ENCODE measurements at places on chromosomes 12 and 14. TPM values are rescaled to one million over a fixed set of nuclear protein-coding genes. Genes with fewer than 3 reads are reported as not detected.

GRCh38 chr12:79707830-79708229 is 17.1 kb upstream of the PAWR start:
- H3K4me3 ChIP-seq = no peak overlapping the region
- H3K27me3 ChIP-seq = no peaks in the 10 kb centered on the region
- no peak for DNase-seq
- no peaks in the 10 kb centered on the region for H3K36me3 ChIP-seq
- no peaks in the 10 kb centered on the region for H3K4me1 ChIP-seq

The KRT6C gene
- total RNA-seq = not detected

- DNase-seq = no peak
- H3K27ac ChIP-seq = peak overlapping the region; percentile 99
- peaks cover 42% of the 10 kb centered on the region for H3K4me1 ChIP-seq
- no peaks in the 10 kb centered on the region for H3K27me3 ChIP-seq
- peaks cover 4% of the 10 kb centered on the region for H3K36me3 ChIP-seq
- H3K4me3 ChIP-seq = peak overlapping the region; percentile 95
These were observed 34.4 kb downstream of the WBP11 start for GRCh38 chr12:14768823-14769405.

The TMEM253 gene
- not detected for total RNA-seq

DNA sequence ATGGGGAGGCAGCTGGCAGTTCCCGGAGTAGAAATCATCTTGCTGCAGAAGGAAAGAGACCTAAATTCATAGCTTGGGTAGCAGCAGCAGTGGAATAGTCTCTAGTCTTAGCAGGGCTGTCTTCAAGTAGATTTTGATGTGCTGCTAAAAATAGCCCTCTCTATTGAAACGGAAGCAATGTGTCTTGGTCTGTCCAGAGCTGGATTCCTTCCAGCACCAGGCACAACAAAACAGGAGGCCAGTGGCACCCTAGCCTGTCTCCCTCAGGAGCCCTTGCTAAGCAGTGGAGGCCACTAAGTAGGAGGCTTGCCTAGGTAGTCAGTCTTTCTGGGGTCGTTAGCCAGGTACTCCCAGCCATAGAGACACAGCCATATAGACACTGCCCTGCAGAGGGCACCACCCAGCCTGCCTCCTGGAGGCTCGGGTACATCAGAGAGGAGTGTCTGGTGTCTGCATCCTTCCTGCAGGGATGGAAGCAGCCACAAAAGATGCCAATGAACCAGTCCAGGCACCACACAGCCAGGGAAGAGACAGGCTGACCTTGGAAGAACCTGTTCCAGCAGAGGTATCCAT is 97.5 kb downstream of the CRACR2A start:
- H3K4me1 ChIP-seq = no peaks in the 10 kb centered on the region
- DNase-seq = no peak
- no peak overlapping the region for H3K4me3 ChIP-seq
- peaks cover 33% of the 10 kb centered on the region for H3K36me3 ChIP-seq
- no peaks in the 10 kb centered on the region for H3K27me3 ChIP-seq

DNA sequence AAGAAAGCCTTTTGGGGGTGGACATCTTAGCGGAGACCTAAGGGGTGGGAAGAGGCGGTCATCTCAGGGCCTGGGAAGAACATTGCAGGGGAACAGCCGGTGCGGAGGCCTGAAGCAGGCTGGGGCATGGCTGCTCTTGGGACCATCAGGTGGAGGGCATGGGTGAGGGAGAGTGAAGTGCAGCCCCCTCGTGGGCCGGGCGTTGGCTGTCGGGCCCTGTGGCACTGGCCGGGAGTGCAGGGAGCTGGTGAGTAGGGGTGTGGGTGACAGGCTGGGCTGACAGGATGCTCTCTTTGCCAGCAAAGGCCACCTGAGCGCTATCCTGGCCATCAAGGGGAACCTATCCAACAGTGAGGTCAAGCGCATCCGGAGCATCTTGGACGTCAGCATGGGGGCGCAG is 11.7 kb downstream of the TNFAIP2 start:
- no peak overlapping the region for H3K4me3 ChIP-seq
- no peak for DNase-seq
- H3K27ac ChIP-seq = no peak overlapping the region
- no peaks in the 10 kb centered on the region for H3K4me1 ChIP-seq
- H3K27me3 ChIP-seq = no peaks in the 10 kb centered on the region
- no peaks in the 10 kb centered on the region for H3K36me3 ChIP-seq

DNA sequence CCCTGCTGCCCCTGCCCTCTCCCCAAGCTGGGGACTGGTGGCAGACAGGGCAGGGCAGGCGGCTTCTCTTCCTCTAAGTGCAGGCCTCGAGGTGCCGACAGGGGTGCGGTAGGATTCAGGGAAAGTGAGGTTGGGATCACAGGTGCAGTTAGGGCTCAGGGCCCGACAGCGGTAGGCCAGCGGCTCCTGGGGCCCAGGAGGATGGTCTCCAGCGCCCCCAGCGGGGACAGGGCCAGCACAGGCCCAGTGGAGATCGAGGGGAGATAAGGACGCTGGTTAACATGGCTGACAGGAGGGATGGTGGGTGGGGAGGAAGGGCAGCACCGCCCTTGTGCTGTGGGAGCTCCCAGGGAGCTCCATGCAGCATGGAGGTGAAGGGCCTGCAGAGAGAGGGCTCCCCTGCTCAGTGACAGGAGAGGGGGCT is 935 bp upstream of the CRIP1 start:
- H3K27ac ChIP-seq = peak overlapping the region; percentile 97
- no peak overlapping the region for H3K4me3 ChIP-seq
- H3K27me3 ChIP-seq = no peaks in the 10 kb centered on the region
- DNase-seq = peak; percentile 57

DNA sequence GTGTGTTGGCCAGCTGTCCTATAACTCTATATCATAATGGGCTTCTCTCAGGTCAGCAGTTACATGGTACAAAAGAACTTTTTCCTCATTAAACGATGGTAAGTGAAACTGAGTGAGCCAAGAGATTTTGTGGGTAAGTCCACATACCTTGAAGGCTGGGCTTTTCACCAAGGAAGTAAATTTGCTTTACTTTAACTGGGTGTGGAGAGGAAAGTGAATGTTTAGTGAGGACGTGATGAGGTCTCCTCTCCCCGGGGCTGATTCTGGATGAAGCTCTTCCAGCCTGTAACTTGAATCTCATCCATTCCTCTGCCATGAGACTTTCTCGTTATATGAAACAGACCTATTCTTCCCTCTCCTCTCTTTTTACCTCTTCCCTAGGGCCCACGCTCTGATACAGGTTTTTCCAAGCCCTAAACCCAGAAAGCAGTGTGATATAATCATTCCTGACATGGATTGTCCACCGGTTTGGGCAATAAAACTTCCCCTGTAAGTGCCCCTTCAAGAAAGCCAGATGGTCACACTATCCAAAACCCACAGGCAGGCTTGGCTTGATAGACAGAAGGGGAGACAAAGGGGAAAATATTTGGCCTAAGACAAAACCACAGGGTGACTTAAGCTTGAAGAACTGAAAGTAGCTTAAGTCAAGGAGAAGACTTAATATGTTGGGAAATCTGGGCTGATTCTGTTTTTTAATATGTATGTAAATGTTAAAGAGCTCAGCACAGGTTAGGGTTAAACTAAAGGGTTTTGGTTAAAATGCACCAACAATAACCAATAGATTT is 50.3 kb downstream of the CIT start:
- no peaks in the 10 kb centered on the region for H3K36me3 ChIP-seq
- no peak for DNase-seq
- no peaks in the 10 kb centered on the region for H3K4me1 ChIP-seq
- H3K27ac ChIP-seq = no peak overlapping the region

DNA sequence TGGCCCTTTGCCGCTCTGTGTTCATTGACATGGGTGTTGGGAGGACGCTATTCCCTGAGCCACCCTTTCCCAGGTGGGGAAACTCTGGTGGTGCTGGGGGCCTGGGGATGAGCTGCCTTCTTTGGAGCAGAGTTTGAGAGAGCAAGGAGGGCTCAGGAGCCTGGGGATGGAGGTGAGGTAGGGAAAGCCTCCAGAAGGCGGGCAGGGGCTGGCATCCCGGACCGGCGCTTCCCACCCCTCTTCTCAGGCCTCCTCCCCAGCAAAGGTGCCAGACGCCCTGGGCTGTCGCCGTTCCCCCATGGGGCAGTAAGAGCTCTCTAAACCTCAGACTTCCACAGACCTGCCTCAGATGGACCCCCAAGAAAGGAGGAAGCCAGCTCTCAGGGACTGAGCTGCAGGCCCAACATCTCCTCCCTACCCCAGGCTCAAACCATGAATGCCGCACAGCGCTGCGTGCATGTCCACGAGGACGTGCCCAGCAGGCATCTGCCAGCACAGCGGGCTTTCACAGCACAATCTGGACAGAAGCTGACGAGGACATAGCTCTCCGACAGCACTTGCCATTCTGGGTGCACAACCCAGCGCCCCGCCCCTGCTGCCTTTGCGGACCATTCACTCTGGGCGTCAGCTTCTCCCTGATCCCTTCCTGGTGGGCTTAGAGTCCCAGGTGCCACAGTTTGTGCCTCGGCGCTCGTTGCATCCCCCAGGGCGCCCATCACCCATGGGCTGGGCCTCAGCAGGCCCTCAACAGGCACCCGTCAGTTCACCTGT is 14.9 kb upstream of the TTC7B start:
- H3K36me3 ChIP-seq = no peaks in the 10 kb centered on the region
- no peak overlapping the region for H3K4me3 ChIP-seq
- no peaks in the 10 kb centered on the region for H3K27me3 ChIP-seq
- DNase-seq = no peak
- H3K27ac ChIP-seq = no peak overlapping the region

- no peak for DNase-seq
- H3K4me1 ChIP-seq = no peaks in the 10 kb centered on the region
- H3K36me3 ChIP-seq = no peaks in the 10 kb centered on the region
These were observed 5.0 kb upstream of the MMP19 start for GRCh38 chr12:55847603-55848291.

The AMN gene
- 0.75 TPM for total RNA-seq

- H3K36me3 ChIP-seq = peaks cover 23% of the 10 kb centered on the region
- no peak for DNase-seq
- no peaks in the 10 kb centered on the region for H3K4me1 ChIP-seq
- H3K27me3 ChIP-seq = no peaks in the 10 kb centered on the region
- H3K27ac ChIP-seq = no peak overlapping the region
These were observed 48.4 kb downstream of the KTN1 start for GRCh38 chr14:55628426-55628825.

DNA sequence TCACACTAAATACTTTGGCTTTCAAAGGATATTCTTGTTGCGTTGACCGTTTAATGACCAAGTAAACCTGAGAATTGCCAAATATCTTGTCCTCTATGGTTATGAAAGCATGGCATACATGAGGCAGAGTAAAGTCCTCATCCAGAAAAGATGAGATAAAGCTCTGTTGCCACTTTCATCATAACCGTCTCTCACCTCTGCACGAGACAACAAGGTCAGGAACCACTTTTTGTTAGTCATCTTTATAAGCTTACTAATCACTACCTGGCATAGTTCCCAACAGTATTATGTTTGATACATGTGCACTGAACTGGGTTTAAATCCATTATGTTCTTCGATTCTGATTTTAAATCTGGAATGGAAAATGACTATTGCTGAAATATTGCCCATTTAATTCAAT is 31.3 kb downstream of the PTPRB start:
- H3K36me3 ChIP-seq = no peaks in the 10 kb centered on the region
- no peak overlapping the region for H3K27ac ChIP-seq
- H3K27me3 ChIP-seq = peaks cover 10% of the 10 kb centered on the region
- no peak for DNase-seq

GRCh38 chr14:68824517-68825347 is 31.9 kb upstream of the ZFP36L1 start:
- H3K27ac ChIP-seq = no peak overlapping the region
- DNase-seq = no peak
- no peak overlapping the region for H3K4me3 ChIP-seq
- H3K36me3 ChIP-seq = no peaks in the 10 kb centered on the region
- no peaks in the 10 kb centered on the region for H3K27me3 ChIP-seq

GRCh38 chr12:83656004-83656403 is 969.3 kb downstream of the TMTC2 start:
- H3K27me3 ChIP-seq = no peaks in the 10 kb centered on the region
- no peak overlapping the region for H3K4me3 ChIP-seq
- no peak overlapping the region for H3K27ac ChIP-seq
- H3K36me3 ChIP-seq = no peaks in the 10 kb centered on the region

DNA sequence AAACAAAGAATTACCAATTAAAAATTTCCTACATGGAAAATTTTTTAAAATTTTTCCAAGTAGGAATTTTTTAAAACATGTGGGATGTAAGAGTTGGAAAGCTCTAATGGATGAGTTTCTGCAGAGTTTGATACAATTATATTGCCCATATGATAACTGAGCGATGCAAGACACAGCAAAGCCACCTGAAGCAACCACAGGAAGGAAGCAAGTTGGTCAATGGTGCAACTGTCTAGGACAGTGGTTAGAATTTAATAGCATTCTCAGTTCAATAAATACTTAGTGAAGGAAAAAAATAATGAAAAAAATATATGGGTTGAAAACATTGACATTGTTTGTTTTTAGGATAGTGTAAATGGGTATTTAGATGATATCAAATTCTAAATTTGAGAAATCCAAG is 178.6 kb upstream of the GARIN2 start:
- no peaks in the 10 kb centered on the region for H3K27me3 ChIP-seq
- no peak overlapping the region for H3K4me3 ChIP-seq
- H3K36me3 ChIP-seq = no peaks in the 10 kb centered on the region
- H3K27ac ChIP-seq = no peak overlapping the region
- no peaks in the 10 kb centered on the region for H3K4me1 ChIP-seq
- no peak for DNase-seq

- no peak overlapping the region for H3K4me3 ChIP-seq
- no peak overlapping the region for H3K27ac ChIP-seq
- no peaks in the 10 kb centered on the region for H3K36me3 ChIP-seq
- no peaks in the 10 kb centered on the region for H3K4me1 ChIP-seq
- DNase-seq = no peak
- H3K27me3 ChIP-seq = no peaks in the 10 kb centered on the region
These were observed 138.1 kb upstream of the RMST start for GRCh38 chr12:97324471-97324870.

GRCh38 chr12:106978035-106978800 is 8.7 kb downstream of the MTERF2 start:
- H3K27me3 ChIP-seq = no peaks in the 10 kb centered on the region
- no peak overlapping the region for H3K27ac ChIP-seq
- no peak overlapping the region for H3K4me3 ChIP-seq
- no peaks in the 10 kb centered on the region for H3K4me1 ChIP-seq

DNA sequence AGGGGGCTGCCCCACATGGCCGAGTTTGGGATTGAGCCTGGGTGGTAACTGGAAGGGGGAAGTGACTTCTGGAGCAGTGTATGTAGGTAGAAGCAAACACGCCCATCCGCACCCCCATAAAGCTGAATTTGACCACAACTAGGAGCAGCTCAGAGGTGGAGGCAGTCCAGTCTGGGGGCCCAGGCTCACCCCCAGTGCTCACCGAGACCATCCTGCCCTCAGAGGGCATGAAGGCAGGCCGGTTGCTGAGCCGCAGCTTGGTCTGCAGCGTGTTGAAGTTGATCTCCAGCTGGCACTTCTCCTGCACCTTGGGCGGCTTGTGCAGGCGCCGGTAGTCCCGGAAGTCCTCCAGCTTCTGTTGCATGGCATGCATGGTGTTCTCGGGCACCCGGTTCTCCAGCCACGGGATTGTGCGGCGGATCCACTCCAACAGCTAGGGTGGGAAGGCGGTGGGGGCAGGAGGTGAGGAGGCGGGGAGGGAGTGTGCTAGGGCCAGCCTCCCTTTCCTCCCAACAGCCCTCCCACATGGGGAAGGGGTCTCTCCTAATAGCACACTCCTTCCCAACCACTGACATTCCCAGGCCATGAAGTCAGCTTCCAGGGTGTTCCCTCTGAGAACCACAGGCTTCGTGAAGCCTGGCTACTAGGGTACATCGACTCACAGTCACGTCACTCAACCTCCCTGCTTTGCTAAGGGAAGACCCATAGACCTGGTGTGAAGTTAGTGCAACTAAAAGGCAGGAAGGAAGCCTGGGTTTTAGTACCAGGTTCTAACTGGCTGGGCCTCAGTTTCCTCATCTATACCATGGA is 87.0 kb downstream of the ACTN1 start:
- peaks cover 16% of the 10 kb centered on the region for H3K36me3 ChIP-seq
- no peak for DNase-seq
- no peak overlapping the region for H3K4me3 ChIP-seq
- no peaks in the 10 kb centered on the region for H3K27me3 ChIP-seq
